Neural crest cell (in vitro differentiated cells): ENCODE measurements at places on chromosomes 1 and 21.

DNA sequence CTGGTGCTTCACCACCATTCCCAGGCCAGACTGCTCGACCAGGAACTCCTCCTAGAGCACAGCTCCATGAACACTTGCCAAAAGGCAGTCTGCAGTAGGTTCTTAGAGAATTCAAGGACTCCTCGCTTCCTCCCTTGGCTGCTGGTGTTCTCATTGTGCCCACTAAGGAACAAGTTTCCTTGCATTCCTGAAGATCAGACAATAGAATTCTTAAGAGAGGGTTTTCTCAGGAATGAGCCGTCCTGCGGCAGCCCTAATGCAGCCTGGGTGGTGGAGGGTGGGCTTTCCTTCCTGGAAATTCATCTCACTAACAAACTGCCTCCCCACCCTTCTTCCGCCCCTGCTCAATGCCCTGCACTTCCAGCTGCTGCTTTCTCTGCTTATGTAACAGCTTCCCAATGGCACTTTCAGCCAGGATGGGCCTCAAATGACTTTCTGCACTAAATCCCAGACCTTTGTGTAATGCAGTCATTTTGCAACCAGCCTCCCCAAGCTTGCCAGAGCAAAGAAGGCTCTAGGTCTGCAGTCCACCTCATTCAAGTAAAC is 287.9 kb downstream of the PLPP3 start:
- no peak overlapping the region for H3K27ac ChIP-seq
- DNase-seq = no peak
- H3K36me3 ChIP-seq = peaks cover 4% of the 10 kb centered on the region
- H3K4me3 ChIP-seq = no peak overlapping the region
- H3K27me3 ChIP-seq = no peaks in the 10 kb centered on the region
- peaks cover 33% of the 10 kb centered on the region for H3K4me1 ChIP-seq

GRCh38 chr1:238254935-238255334 is 364.2 kb upstream of the ZP4 start:
- H3K4me1 ChIP-seq = peaks cover 8% of the 10 kb centered on the region
- H3K27ac ChIP-seq = no peak overlapping the region
- no peaks in the 10 kb centered on the region for H3K36me3 ChIP-seq
- H3K27me3 ChIP-seq = no peaks in the 10 kb centered on the region
- DNase-seq = no peak

- DNase-seq = no peak
- peak overlapping the region; percentile 90 for H3K4me3 ChIP-seq
- H3K4me1 ChIP-seq = peaks cover 10% of the 10 kb centered on the region
- no peak overlapping the region for H3K27ac ChIP-seq
- peaks cover 29% of the 10 kb centered on the region for H3K27me3 ChIP-seq
Observed at GRCh38 chr1:180156201-180156600, 1.5 kb downstream of the QSOX1 start.

GRCh38 chr1:185351734-185352466 is 34.9 kb upstream of the IVNS1ABP start:
- DNase-seq = no peak
- H3K27ac ChIP-seq = no peak overlapping the region
- H3K27me3 ChIP-seq = no peaks in the 10 kb centered on the region

- no peak overlapping the region for H3K27ac ChIP-seq
- H3K27me3 ChIP-seq = no peaks in the 10 kb centered on the region
- H3K36me3 ChIP-seq = peaks cover 16% of the 10 kb centered on the region
- no peak overlapping the region for H3K4me3 ChIP-seq
- no peak for DNase-seq
Observed at GRCh38 chr1:1567891-1568291, 6.8 kb downstream of the SSU72 start.

DNA sequence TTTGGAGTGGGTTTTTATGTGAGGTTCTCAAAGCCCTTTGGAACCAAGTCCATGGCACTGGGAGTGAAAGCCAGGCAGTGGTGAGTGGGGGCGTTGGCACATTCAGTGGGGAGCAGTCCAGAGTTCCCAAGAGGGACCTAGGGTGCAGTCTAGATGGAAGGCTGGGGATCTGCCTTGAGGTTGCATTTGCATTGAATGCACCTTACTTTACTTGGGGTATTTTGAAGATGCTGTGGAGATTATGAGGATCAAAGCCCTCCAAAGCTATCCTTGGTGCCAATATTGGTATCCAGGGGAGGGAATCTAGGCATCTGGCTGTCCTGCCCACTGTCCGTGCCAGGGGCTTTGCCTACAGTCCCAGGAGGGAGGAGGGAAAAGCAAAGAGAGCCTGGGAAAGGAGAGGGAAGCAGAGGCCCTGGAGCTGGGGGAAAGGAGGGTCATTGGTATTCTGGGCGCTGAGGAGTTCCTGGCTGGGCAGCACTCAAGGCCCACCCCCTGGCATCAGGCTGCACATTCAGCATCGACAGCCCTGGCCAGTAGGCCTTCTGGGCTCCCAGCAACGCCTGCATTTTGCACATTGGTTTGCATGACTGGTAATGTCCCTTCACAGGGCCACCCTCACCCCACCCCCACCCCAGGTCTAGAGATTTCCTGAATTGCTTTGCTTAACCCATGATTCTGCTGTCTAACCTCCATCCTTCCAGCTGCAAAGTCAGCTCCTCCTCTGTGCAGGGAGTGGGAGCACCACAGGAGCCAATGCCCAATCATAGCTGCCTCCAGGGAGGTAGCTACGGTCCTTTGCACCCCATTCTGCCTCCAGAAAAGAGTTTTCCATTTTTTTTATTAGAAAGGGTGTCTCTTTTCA is 843 bp upstream of the BCAN start:
- peaks cover 49% of the 10 kb centered on the region for H3K4me1 ChIP-seq
- no peaks in the 10 kb centered on the region for H3K36me3 ChIP-seq
- peaks cover 73% of the 10 kb centered on the region for H3K27me3 ChIP-seq
- H3K4me3 ChIP-seq = peak overlapping the region; percentile 84

- H3K27ac ChIP-seq = no peak overlapping the region
- no peaks in the 10 kb centered on the region for H3K36me3 ChIP-seq
- H3K27me3 ChIP-seq = peaks cover 13% of the 10 kb centered on the region
Observed at GRCh38 chr1:111585447-111586086, 34.0 kb upstream of the RAP1A start.

DNA sequence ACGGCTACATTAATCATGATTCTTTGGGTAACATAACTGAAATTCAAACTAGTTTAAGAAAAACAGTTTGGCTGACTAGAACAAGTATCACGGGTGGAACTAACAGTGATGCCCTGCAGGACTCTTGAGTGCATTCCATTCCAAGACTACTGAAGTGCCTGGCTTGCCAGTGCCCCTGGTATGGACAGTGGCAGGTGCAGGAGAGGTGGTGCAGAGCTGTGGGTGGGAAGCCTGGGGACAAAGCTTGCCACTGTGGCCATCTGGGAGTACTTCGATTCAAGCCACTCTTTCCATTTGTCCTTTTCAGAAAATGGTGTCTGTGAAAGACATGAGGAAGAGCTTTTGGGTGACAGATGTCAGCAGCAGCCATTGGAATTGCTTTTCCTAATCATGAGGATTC is 166.5 kb downstream of the RRAGC start:
- no peaks in the 10 kb centered on the region for H3K36me3 ChIP-seq
- no peak overlapping the region for H3K27ac ChIP-seq
- no peak for DNase-seq
- peaks cover 20% of the 10 kb centered on the region for H3K27me3 ChIP-seq
